Activated CD4-positive, CD25-positive, alpha-beta regulatory T cell treated with anti-CD3 and anti-CD28 coated beads, Interleukin-2, amount 50 U/mL, for 16 hours (primary cell): ENCODE measurements at places on chromosomes 3 and 15.
A peak's percentile ranks its signal among the peaks of the same experiment; 100 is the strongest.

GRCh38 chr15:35168464-35168863, 83.4 kb upstream of the NANOGP8 start:
- no peak for DNase-seq

- no peak for DNase-seq
These were observed 145.5 kb upstream of the UMPS start for GRCh38 chr3:124584552-124585391.

GRCh38 chr3:51538115-51538458, 432 bp upstream of the RAD54L2 start:
- no peak for DNase-seq

GRCh38 chr3:134822090-134822489, 27.0 kb downstream of the EPHB1 start:
- DNase-seq: no peak

DNA sequence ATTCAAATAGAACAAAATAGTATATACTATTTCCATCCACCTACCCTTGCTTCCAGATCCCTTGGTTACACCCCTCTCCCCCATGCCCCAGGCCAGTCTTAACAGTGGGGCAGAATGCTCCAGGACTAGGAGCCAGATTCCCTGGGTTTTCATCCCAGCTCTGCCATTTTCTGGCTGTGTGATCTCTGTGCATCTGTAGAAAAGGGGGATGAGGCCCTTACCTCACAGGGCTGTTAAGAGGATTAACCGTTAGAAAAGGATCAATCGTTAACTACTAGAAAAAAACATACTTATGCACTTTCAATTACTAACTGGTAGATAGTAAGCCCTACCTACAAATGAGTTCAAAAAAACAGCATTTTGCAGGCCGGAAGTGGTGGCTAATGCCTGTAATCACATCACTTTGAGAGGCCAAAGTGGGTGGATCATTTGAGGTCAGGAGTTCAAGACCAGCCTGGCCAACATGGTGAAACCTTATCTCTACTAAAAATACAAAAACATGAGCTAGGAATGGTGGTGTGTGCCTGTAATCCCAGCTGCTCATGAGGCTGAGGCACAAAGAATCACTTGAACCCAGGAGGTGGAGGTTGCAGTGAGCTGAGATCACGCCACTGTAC, 11.7 kb downstream of the EBLN2 start:
- DNase-seq: no peak

- peak; percentile 47 for DNase-seq
These were observed 68.7 kb upstream of the BLM start for GRCh38 chr15:90648137-90649070.

DNA sequence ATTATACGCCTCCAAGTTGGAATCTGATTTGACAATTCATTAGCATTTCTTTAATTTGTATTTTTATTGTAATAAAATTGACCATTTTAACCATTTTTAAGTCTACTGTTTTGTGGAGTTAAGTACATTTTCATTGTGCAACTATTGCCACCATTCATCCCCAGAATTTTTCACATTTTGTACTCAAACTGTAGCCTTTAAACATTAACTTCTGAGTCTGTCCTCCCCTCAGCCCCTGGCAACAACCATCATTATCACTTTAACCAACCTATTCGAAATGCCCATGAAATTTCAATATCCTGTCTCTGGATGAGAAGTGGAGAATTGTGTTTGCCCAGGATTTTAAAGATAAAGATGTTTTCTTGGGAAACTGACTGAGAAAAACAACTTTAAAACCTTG, 27.7 kb downstream of the IL1RAP start:
- no peak for DNase-seq

DNA sequence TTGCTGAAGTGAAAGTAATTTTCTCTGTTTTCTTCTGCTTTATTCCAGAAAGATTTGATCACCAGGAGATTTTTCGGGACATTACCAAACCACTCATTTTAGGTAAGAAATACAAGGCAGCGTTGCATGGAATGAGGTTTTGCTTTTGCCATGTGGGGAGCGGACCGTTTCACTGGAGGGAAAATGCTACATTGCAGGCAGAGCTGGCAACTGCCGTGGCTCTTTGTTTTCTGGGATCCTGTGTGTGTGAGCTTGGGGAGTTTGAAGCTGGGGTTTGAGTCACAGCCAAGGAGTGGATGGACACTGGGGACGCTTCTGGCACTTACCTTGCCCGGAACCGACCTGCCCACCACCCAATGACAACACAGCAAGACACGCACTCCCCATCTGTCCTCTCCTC, 109.9 kb downstream of the APBA2 start:
- DNase-seq: no peak

DNA sequence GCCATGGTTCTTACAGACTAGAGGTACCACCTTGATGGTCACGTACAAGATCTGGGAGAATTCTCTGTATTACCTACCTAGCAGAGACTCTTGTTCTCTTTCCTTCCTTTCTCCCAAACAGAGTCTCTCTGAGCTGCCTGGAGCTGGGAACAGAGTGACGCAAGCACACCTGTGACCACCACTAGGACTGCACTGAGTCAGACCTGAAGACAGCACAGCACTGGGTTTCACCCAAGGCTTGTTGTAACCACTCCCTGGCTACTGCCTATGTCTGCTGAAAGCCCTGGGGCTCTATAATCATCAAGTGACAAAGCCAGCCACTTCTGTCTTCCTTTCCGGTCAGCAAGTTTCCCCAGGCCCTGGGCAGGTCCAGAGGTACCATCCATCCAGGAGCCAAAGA, 293.3 kb upstream of the CNTN4 start:
- no peak for DNase-seq

DNA sequence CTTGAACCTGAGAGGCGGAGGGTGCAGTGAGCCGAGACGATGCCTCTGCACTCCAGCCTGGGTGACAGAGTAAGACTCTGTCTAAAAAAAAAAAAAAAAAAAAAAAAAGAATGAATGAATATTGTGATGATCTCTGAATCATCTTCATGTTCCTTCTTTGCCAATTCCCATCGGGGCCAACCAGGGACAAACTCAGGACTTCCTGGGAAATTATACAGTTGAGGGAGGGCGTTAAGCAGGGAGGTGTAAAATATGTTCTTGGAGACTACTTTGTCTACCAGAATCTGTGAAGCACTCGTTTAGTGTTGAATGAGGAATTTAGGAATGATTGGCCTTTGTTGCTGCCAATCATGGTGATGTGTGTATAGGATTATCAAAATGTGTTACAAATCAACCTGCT, 210.6 kb downstream of the PTPRG start:
- DNase-seq: no peak

- no peak for DNase-seq
These were observed 49.3 kb downstream of the UACA start for GRCh38 chr15:70714015-70714414.

DNA sequence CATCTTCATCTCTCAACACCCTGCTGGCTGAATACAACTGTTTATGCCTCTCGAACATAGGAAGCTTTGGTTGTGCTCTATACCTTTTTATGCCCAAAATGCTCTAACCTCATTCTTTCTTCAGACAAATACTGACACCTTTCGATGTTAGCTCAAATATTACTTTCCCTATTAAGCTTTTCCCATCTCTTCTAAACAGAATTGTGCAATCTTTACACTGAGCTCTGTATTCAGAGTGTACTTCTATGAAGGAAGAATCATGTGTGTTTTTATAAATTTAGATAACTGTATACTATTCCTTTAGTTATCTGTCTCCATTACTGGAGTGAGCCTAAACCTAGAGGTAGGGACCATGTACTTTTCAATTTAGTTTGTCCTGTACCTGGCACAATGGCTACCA, 1.6 kb downstream of the EFHB start:
- no peak for DNase-seq

- peak; percentile 18 for DNase-seq
These were observed 67.8 kb downstream of the UBP1 start for GRCh38 chr3:33372218-33373081.

- no peak for DNase-seq
These were observed 36.0 kb downstream of the GRAMD2A start for GRCh38 chr15:72161361-72162132.

GRCh38 chr3:187385296-187385695, 17.1 kb downstream of the RTP4 start:
- no peak for DNase-seq

GRCh38 chr15:69377216-69377970, 36.8 kb upstream of the KIF23 start:
- DNase-seq: no peak

- DNase-seq: no peak
These were observed 548.2 kb downstream of the FHIT start for GRCh38 chr3:60703008-60703407.

GRCh38 chr15:83092309-83092976, 15.0 kb upstream of the TM6SF1 start:
- DNase-seq: no peak

DNA sequence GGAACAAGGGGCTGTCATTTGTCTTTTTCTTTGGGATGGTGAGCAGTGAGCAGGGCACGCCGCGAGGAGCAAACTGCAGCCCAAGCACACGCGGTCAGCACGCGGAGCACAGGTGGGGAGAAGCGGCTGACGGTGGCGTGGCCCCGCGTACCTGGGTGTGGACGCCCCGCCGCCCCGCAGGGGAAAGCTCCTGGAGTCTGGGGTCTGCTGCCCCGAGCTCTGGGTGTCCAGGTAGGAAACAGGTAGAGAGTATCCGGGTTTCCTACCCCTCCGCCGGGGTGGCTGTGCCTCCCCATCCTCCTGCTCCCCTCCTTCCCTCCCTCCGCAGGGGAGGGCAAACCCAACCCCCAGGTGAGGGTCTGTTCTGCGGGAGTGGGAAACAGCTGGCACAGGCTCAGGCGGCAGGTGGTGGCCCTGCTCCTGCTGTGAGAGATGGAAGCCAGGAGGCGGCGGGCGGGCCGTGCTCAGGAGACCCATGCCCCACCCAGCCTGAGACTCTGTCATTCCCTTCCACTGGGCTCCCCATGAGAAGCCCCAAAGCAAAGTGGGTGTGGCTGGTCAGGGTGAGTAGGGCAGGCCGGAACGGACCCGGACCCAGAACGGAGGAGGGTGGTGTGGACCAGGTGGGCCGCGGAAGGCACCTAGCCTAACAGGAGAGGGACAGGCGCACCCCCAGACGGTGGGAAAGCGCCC, 56.9 kb upstream of the CGNL1 start:
- DNase-seq: no peak

DNA sequence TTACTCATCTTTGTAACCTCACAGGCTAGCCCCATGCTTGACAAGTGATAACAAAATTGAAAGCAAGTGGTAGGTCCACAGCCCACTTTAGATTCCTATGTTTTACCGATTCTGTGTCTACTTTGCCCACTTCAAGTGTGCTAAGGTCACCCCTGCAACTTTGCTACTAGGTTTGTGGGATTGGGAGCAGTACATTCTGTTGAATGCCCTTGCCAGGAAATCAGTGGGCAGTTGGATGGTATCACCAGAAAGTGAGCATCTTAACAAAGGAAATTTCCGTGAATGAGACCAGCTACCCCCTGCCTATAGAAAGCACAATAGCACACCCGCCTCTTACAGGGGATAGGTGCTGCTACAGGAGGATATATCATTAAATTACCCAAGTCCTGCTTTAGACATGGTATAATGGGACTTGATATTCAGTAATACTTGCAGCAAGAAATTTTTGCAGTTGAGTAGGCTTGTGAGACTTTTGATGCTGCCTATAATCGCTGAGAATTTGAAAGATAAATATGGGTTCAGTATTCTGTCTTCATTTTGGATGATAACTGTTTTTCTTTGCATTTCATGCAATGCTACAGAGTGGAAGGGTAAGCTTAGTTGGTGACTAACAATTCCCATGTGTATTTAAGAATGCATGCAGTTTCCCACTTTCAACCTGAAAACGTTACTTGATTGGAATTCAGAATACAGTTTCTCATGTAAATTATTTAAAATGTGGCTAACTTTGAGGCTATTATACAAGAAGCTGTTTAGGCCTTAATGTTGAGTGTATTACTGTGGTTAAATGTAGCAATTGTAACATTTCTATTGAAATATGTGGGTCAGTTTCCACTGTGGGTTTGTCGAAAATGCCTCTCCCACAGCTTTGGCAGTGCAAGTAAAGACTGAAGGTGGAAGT, 9.5 kb downstream of the EBLN2 start:
- no peak for DNase-seq

- DNase-seq: no peak
These were observed 150.2 kb downstream of the IMPG2 start for GRCh38 chr3:101170062-101170771.

DNA sequence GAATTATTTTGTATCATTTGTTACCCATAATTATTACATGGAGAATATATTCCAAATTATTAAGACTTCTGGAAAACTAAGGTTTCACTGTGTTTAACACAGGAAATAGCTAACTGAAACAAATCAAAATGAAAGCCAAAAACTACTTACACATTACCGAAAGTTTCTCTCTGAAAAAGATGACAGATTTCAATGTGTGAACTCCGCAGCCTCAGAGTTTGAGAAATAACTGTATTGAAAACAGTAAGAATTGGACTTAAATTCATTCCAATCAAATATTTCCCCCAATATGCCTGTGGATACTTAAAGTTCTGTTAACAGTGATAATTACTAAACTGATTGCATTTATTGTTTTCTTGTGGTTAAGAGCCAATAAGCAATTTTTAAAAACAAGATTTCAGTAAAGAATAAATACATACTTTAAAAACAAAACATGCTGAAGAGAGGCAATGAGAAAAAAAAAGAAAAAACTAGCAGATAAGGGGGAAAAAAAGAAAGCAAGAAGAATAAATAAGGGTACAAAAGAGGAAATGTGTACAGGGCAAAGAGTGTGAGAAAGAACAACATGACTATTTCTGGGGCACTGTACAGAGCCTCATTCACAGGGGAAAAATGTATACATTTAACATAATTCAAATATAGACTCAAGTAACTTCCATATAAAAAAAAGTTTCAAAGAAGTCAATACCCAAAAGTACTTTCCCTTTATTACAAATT, 30.7 kb downstream of the DENND4A start:
- no peak for DNase-seq

GRCh38 chr3:156389449-156389950, 165.4 kb downstream of the SSR3 start:
- DNase-seq: no peak

DNA sequence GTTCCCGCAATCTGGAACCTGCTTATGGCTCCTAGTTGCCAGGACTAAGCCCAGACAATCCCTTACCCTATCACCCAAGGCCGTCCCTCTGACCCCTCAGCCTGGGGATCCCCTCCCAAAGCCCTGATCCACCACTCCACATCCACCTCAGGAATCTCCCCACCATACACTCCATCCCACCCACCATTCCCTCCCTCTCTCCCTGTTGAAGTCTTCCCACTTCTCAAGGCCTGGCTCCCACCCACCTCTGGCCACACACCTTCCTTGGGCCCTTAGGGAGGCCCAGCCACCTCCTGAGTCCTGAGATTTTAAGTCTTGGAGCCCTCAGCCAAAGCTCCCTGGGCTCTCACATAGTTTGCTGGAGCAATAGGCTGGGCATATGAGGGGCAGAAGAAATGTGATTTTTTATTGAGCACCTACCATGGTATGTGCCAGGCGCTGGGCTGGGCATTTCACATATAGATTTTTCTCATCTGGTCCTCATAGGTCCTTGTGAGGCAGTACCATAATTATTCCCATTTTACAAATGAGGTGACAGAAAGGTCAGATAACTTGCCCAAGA, 48.1 kb downstream of the HCN4 start:
- DNase-seq: no peak

- no peak for DNase-seq
These were observed 87.7 kb downstream of the MEGF11 start for GRCh38 chr15:66165856-66166255.

GRCh38 chr3:55595420-55595819, 108.3 kb upstream of the WNT5A start:
- DNase-seq: no peak

GRCh38 chr15:45810201-45810600, 175.4 kb downstream of the SQOR start:
- DNase-seq: no peak
